ENCODE measurements at places on chromosomes 13 and 19. TPM values are rescaled to one million over a fixed set of nuclear protein-coding genes. Genes with fewer than 3 reads are reported as not detected.

SLC6A16 gene
- 2.4 TPM for total RNA-seq

HSH2D gene
- 2.2 TPM for total RNA-seq

ZNF578 gene
- 0.41 TPM for total RNA-seq

PABPC3 gene
- not detected for total RNA-seq

ZNF441 gene
- 12.1 TPM for total RNA-seq

CEACAM8 gene
- not detected for total RNA-seq

FKRP gene
- 20.6 TPM for total RNA-seq

CALR3 gene
- not detected for total RNA-seq
